ENCODE measurements at places on chromosomes 3 and 15. TPM values are rescaled to one million over a fixed set of nuclear protein-coding genes. Genes with fewer than 3 reads are reported as not detected.

Gene RBP2
- total RNA-seq = not detected

Gene REC114
- total RNA-seq = not detected

Gene TGM5
- total RNA-seq = not detected

Gene RAB43
- total RNA-seq = 16.1 TPM

Gene LHFPL4
- not detected for total RNA-seq

Gene ACY1
- total RNA-seq = 49.7 TPM

Gene ST3GAL6
- total RNA-seq = 8.8 TPM

Gene SLC2A2
- 0.11 TPM for total RNA-seq

Gene SELENOT
- 65.6 TPM for total RNA-seq

Gene CHRNA3
- total RNA-seq = not detected

Gene LRRC3B
- not detected for total RNA-seq

Gene VGLL4
- total RNA-seq = 67.5 TPM

Gene C2CD4A
- 0.11 TPM for total RNA-seq

Measured in placental epithelial cell (primary cell).